ENCODE measurements at places on chromosomes 7 and 10.

DNA sequence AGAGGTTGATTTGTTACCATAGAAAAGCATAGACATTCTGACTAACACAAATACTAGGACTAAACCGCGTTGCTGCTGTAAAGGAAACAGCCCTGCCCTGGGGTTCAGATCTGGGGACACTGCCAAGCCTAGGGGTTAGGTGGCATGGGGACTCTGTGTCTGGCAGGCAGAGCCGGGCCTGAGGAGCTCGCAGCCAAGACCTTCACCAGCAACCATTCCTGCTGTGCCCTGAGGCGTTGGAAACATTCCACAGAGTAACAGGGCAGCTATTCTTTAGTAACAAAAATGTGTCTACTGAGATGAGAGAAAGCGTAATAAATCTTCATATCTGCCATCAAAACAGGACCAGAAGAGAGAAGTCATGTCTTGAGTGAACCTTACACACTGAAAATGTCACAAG is 280.5 kb downstream of the POM121L12 start:
- no peak for DNase-seq

GRCh38 chr10:104502907-104503306 is 138.2 kb upstream of the SORCS3 start:
- no peak for DNase-seq

DNA sequence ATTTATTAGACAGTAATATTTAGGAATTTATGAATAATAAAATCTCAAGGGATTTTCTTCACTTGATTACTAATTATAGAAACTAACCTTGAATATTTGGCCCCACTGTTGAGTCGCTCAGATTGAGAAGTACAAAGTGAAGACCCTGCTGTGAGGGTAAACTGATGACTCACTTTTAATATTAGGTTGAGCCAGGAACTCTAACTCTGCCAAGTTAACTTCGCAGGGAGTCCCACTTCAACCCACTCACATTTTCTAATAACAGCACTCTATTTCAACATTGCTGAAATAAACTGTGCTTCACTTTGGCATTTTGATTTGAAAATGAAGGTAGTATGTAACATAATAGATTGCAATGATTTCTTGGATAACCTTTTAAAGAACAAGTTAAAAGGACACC is 200.7 kb downstream of the POLR1F start:
- DNase-seq = no peak

- no peak for DNase-seq
These were observed 24.7 kb upstream of the PDLIM1 start for GRCh38 chr10:95315509-95315908.

DNA sequence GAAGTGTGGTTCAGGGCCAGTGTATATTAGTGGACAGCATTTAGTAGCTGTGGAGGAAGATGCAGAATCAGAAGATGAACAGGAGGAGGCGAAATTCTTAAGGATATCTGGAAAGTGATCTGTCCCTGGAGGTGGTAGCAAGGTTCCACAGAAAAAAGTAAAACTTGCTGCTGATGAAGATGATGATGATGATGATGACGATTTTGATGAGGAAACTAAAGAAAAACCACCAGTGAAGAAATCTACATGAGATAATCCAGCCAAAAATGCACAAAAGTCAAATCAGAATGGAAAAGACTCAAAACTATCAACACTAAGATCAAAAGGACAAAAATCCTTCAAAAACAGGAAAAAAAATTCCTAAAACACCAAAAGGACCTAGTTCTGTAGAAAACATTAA is 26.3 kb downstream of the TM9SF3 start:
- DNase-seq = no peak

- DNase-seq = no peak
These were observed 28.8 kb upstream of the DIP2C start for GRCh38 chr10:718143-718700.

DNA sequence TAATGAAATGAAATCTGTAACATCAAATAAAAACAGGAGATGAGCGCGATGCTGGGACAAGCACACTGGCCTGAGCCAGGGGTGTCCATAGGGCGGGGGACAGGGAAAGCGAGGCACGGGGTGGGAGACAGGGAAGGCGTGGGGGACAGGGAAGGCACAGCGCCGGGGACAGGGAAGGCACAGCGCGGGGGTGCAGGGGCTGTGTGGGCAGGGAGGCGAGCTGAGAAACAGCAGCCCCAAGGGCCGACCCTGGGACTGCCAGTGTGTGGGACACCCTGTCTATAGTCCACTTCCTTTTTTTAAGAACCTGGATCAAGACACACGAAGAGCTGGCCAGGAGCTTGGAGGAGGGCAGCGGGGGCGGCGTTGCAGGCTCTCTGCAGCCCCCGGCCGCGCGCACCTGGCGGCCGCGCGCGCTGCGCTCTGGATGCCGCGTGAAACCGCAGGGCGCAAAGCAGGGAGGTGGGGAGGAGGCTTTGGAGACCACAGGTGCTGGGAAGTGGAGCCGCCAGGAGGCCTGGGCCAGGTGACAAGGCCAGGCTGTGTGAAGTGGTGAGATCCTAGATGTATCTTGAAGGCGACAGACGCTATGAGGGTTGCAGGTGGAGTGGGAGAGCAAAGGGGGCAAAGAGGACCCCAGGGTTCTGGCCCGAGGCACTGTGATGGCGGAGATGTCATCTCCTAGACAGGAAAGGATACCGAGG is 157.7 kb downstream of the COBL start:
- DNase-seq = no peak

DNA sequence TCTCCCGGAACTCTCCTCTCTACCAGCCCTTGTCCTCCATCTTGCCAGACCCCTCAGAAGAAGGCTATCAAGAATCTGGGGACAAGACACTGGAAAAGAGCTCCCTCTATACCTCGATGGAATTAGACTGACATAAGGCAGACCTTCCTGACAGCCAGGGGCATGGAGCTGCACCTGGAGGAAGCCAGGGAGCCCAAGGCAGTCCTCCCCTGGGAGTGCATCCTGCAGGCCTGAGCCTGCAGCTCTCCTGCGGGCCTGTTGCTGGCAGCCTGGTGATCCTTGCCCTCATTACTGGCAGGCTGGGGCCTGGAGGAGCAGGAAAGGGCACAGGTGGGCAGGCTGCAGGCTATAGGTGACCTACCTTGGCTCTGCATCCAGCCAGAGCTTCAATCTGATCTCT is 323.4 kb downstream of the GRID1 start:
- DNase-seq = no peak

GRCh38 chr7:150428671-150429451 is 21.6 kb upstream of the GIMAP8 start:
- peak; percentile 91 for DNase-seq

GRCh38 chr7:88311675-88312036 is 5.0 kb upstream of the STEAP4 start:
- no peak for DNase-seq

DNA sequence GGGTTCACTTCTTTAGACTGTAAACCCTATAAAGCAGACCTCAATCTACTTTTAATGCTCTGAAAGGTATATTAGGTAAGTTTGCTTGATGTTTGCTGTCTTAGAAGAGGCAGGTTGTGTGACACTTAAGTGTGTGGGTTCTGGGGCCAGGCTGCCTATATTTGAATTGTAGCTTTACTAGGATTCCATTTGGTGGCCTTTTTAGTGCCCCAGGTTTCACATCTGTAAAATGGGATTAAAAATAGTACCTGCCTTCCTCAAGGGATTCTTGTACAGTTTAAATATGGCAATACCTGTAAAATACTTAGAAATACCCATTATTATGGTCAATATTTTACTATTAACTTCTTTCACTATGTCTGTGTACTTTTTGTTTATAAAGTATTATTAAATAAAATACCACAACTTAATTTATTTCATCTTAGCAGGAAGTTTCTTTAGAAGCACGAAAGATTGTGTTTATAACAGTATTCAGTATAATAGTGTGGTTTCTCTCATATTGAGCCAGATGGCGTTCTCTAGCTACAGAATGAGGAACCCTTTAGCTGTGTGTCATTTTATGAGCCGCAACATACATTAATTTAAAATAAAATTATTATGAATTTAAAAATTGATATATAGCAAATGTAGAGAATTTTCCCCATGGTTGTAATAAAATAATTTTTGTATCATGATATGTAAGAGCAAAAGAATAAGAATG is 94.2 kb downstream of the CDK14 start:
- no peak for DNase-seq

- no peak for DNase-seq
These were observed 17.2 kb downstream of the MNX1 start for GRCh38 chr7:156993021-156993924.

DNA sequence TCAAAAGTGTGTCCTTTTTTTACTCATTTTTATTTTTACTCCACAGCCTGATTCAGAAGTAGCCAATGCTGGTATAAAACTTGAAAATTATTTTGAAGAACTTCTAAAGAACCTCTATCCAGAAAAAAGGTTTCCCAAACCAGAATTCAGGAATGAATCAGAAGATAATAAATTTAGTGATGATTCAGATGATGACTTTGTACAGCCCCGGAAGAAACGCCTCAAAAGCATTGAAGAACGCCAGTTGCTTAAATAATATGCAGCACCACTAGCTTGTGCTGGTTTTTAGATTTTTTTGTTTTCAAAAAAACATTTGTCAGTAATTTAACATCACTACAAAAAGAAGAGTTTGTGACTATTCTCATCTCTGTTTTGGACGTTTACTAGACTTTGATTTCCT is 116.5 kb downstream of the SVOPL start:
- no peak for DNase-seq

- no peak for DNase-seq
These were observed 282.3 kb downstream of the TFEC start for GRCh38 chr7:115748123-115748738.

GRCh38 chr10:121268363-121268762 is 329.9 kb downstream of the FGFR2 start:
- DNase-seq = no peak

- no peak for DNase-seq
These were observed 157.9 kb upstream of the CSTF2T start for GRCh38 chr10:51857305-51857704.

GRCh38 chr10:61950449-61951143 is 49.1 kb downstream of the ARID5B start:
- DNase-seq = no peak

- DNase-seq = no peak
These were observed 40.9 kb downstream of the CDH23 start for GRCh38 chr10:71437537-71438092.

- DNase-seq = no peak
These were observed 22.6 kb upstream of the PDIA4 start for GRCh38 chr7:149050941-149051340.

DNA sequence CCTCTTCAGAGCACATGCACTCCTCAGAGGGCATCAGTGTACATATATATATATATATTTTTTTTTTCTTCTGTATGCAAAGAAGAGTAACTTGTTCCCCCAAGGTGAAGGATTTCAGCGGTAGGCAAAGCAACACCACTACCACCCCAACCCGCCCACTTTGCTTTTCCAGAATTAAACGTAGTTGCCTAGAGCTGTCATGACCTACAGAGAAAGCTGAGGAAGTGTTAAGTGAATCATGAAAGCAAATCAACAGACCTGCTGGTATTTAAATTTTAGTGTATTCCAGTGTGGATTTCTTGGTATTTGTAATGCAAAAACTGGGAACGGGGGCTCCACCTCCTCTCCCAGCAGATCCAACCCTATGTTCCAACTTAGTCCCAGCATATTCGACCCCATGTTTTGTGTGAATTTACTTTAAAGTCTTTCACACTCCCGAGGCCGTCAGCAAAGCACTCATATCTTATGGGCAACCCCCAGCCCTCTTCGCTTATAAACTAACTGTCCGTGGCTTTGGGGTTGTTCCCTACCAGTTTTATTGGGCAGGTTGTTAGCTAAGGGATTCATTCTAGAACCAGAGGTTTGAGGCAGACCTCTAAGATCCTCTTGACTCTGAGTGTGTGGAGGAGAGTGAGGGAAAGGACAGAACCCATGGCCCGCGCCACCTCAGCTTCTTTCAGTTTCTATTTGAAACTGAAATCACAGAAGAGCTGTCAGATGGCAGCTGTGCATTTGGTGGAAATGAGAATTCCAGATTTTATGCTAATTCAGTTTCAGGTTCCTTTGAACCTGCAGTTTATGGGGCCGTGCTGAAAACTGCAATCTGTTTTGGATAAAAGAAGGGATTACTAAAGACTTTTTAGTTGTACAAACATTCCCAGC is 450.2 kb upstream of the GALNT17 start:
- DNase-seq = no peak

- DNase-seq = no peak
These were observed 1.5 kb downstream of the KCP start for GRCh38 chr7:128908750-128909624.

All from common myeloid progenitor, CD34-positive (primary cell).